PC-9 (cell line): ENCODE measurements at places on chromosomes 11 and 22.

- no peak for DNase-seq
Measured at GRCh38 chr22:36938028-36938425, 24.6 kb downstream of the CSF2RB start.

DNA sequence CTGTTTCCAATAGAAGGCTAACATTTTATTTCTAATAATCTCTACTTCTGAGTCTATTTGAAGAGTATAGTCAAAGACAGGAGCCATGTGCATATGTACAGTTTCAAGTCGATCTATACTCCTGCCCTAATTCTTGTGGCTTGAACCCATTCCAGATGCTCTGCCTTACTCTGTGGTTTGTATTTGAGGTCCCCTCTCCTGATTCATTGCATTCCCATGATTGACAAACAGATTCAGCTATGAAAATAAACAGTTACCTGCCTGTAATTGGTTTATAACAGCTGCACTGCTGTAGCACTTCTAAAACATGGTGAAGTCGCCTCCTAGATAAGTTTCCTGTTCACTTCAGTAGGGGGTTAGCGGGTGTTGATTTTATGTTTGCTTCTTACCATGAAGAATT, 138.7 kb downstream of the SOX6 start:
- DNase-seq, result no peak

GRCh38 chr11:64519541-64519940, 71.5 kb upstream of the SLC22A12 start:
- no peak for DNase-seq

DNA sequence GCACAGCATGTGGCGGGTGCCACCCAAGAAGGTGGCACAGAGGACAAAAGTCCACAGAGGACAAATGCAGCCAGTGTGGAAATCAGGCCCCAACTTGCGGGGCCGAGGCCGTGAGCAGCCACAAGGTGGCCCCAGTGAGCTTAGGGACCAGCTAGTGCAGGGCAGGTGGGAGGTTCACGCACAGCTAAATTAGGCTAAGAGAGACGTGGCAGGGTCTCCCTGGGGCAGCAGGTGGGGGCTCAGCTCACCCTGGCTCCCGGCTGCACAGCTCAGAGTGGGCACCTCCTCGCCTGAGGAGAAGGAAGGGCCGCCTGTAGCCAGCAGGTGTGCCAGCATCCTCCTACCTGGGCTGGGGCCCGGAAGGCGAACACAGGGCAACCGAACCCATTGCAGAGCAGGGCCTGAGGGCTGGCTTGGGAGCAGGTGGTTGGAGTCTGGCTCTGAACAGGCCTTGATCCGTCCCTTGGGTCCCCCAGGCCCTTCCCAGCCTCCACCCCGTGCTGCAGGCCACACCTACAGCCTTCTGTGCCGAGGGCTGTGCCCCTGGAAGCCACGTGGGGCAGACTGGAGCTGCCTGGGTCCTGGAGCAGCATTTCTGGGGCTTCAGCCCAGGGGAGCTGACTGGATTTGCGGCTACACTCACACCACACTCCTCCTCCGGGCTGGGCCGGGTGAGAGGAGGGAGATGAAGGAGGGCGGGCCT, 26.1 kb upstream of the CELSR1 start:
- DNase-seq, result peak; percentile 61

GRCh38 chr11:45092901-45093760, 53.3 kb upstream of the PRDM11 start:
- no peak for DNase-seq

DNA sequence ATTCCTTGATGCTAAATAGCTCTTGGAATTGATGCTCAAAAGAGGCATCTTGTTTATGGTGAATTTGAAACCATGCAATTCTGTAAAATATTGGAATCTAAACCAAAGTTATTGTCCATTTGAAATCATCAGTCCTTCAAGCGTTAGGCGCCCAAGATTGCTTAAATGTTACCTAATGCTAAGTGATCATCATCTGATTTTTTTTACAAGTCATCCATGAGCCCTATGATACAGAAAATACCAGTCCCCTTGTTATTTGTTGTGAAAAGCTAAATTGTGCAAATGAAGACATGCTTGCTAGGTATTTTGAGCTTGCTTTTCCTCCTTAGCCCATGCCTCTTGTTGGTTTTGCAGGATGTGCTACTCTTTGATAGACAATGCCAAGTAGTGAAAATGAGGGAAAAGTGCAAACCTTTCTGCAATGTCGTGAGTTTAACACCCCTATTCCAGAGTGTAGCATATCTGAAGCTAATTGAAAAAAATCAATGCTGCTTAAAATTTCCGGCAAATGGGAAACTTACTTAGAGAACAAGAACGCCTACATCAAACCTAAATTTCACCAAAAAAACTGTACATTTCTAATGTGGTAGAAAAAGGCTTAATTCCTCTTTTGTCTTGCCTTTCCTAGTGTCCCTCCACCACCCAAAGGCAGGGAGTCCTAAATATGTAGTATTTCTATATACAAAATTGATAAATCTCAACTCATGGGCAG, 1.9 kb downstream of the GRK3 start:
- no peak for DNase-seq

DNA sequence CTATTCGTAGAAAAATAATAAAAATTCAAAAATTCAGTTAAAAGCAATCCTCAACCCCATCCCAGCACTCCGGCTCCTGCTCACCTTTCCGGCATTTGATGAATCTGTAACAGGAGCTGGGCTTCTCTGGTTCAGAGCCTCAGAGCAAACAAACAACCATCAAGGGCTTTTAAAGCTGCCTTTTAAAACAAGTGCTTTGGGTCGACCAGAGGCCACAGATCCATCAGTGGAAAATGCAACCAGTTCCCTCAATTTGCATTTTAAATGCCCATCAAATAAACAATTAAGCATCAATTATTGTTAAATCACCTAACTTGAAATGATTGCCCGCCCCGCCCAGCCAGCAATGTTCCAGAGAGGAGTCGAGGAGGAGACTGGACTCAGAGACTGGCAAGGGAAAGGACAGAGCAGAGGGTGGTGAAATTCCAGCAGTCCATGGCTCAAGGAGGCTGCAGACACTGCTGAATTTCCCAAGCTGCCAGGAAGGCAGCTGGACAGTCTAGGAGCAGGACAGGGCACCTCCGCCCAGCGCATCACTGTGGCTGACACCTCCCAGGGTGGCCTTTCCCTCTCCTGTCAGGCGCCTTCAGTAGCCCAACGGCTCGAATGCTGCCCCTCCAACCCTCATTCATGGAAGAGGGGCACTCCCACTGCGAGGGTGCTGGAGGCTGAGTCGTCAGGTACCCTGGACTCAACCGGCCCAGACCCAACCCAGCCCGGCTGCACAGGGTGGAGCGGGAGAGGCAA, 7.5 kb downstream of the FXYD6 start:
- no peak for DNase-seq

DNA sequence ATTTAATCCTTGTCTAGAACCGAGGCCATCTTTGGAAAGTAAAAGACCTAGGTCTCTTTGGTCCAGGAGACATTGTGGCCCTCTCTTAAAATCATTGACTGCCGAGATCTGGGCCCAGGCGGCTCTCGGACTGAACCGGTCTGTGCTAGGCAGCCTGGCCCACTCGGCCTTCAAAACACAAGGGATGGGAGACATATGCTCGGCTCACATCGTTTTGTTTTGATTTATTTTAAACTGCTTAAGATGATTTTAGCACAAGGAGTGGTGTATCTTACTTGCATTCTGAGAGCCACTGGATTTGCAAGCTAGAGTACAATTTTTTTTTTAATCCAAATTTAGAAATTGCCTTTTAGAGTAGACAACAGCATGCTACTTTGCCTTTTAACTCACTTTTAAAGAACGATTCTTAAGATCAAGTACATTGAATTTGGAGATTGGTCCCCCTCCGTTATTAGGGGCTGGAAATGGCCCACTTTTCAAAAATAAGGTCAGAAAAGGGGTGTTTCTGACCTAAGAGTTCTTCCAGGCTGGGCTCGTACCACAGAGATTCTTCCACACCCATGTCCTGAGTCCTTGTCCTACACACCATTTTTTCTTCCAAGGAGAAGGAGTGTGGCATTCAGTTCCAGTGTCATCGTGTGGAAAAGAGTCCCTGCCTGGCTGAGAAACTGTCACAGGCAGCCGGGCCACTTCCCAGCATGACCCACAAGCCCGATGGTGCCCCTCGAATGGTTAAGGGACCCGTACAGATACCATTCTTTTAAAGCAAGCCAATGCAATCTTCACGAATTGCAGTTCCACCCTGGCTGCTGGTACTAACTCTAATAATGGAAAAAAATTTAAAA, 80.5 kb upstream of the WNT7B start:
- DNase-seq, result no peak

GRCh38 chr22:31952472-31952871, 8.1 kb downstream of the YWHAH start:
- peak; percentile 74 for DNase-seq

DNA sequence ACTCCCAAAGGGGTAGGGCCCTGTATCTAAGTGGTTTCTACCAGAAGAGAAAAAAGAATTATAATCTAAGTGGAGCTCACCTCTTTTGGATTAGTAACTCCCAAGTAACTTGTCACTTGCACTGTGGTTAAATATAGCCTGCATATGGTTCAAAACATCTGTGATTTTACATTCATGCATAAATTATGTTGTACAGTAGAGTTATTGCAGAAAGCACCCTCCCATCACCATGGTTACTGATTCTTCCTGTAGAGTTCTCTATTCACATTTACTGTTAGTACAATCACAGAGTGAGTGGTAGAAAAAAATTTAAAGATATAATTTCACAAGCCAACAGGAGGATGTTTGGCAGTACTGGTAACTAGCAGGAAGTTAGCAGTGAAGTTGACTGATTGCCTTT, 80.4 kb downstream of the LRRC4C start:
- no peak for DNase-seq

DNA sequence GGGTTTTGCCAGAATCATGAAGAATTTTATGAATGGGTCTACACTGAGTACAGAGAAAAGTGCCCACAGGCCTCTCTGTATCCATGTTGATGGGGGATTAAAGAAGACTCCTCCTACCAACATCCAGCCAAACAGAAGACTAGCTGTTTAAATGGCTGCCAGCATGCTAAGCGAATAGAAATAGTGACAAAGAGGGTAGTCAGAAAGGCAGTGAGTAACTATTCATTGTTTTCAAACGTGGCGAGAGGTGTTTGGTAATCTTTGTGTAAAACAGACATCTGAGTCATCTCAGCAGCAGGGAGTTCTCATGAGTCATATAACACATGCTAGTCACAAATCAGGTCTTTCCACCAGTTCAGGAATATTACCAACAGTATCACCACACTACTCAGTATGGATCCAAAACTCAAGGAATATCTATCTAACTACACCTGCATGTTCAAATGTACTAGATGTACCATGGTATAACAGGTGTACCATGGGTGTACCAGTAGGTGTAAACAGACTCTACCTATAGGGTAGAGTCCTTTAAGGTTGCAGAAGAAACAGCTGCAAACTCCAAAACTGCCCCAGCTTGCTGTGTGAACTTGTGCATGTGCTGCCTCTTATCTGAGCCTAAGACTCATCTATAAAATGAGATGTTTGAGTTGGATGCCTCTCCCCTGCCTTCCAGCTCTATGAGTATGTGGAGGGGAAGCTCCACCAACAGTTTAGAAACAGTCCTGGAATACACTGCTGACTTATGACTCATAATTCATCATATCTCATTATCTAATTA, 82.0 kb downstream of the SLC1A2 start:
- DNase-seq, result peak; percentile 99

GRCh38 chr11:124870430-124870829, 5.2 kb downstream of the ROBO3 start:
- no peak for DNase-seq

DNA sequence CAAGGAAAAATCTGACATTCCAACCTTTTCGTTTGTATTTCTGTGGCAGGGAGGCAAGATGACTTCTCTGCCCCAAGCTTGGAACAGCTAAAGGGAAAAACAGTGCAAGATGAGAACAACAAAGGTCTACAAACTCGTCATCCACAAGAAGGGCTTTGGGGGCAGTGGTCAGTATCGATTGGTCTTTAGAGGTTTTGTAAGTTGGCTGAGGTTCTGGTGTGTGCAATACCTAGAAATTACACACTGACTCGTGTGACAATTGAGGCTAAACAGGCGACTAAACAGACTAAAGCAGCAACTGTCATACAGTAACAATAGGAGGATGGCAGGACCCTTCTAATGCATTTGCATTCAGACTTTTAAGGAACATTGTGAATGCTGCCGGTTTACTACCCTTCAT, 994 bp downstream of the DEPDC5 start:
- no peak for DNase-seq

GRCh38 chr11:3810951-3811350, 2.6 kb downstream of the PGAP2 start:
- DNase-seq, result no peak

GRCh38 chr11:36053281-36053680, 109.4 kb downstream of the LDLRAD3 start:
- DNase-seq, result no peak

GRCh38 chr11:5690216-5690615, 626 bp downstream of the TRIM22 start:
- DNase-seq, result no peak

DNA sequence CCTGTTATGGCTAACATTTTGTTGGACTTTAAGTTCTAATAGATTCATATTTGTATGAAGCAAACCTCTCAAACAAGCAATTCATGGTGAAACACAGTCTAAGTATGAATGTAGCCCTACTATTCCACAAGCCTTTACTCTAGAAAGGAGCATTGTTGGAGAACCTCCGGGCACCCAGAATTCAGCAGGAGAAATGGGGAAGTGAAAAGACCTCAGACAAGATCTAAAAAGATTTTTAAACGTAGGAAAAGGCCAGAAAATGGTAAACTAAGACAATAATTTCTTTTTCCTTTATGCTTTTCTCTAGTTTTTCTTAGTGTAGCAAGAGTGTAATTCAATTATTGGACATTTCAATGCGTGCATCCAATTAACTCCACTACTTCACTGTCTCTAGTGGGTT, 426.4 kb downstream of the INSC start:
- DNase-seq, result no peak

DNA sequence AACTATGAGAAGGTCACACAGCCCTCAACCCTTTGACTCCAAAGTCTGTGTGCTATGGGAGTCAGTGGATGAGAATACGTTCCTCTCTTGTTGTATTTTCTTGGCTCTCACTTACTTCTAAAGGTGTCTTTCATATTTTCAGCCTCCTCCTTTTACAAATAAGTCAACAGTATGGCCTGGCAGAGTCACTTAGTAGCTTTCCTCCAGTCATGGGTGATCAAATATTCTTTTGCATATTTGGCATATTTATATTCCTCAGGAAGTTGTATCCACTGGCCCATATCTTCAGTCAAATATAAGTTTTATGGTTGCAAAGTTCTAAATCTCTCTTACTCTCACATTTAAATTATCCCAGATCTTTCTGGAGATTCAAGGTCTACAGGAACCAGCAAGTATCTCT, 327.5 kb downstream of the ETS1 start:
- DNase-seq, result no peak
